Heart left ventricle (tissue), 16 donors: ENCODE measurements at places on chromosomes 6 and 20.
A peak's percentile ranks its signal among the peaks of the same experiment; 100 is the strongest.

DNA sequence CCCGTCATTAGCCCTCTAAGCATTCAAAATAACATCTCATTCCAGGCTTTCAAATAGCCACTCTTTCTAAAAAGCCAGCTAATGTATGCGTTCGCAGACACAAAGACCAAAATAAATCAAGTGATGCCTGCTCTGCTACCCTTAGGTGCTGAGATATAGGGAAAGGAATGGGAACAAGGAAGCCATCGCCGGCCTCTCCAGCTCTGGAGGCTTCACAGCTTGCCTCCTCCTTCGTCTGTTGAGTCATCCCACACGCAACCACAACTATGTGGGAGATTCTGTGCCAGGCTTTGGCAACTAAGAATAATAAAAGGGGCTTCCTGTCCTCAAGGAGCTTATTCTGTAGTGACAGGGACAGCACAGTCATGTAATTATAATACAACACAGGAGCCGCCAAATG lies 27.3 kb upstream of the SLC22A23 start:
- DNase-seq: no peak

DNA sequence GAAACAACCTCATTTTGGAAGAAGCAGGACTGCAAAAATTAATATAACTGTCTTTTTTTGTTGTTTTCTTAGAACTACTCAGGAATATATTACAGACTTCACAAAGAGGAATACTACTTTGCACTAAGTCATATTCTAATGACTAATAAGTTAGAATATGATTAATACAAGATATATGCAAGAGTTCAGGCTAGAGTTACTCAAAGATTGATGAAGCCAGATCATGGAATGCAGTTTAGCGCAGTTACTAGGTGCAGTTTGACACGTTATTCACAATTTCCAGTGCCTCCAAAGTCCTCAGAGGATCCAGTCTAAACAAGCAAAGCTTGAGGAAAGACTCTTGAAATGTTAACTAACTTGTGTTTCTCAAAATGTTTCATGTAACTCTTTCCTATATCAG lies 1.2 kb upstream of the MYCT1 start:
- no peak for DNase-seq

- DNase-seq: no peak
These were observed 16.6 kb downstream of the ZHX3 start for GRCh38 chr20:41300886-41301285.

DNA sequence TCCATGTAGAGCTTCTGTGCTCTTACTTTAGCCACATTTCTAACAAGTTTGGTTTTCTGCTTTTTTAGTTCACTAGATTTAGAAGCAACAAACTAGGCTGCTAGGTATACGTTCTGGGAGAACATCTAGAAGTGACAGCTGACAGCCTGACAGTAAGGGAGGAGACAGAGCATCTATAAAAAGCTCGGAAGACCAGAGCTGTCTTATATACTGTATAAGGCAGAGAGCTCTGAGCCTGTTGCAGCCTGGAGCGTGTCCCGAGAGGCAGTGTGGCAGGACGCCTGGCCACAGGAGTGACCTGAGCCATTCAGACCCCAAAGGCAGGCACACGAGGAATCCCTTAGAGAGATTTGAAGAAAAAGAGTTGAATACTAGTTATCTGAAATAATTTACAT lies 24.6 kb downstream of the PPP1R14C start:
- peak; percentile 51 for DNase-seq

GRCh38 chr6:156502969-156503504 lies 274.1 kb upstream of the ARID1B start:
- DNase-seq: no peak

DNA sequence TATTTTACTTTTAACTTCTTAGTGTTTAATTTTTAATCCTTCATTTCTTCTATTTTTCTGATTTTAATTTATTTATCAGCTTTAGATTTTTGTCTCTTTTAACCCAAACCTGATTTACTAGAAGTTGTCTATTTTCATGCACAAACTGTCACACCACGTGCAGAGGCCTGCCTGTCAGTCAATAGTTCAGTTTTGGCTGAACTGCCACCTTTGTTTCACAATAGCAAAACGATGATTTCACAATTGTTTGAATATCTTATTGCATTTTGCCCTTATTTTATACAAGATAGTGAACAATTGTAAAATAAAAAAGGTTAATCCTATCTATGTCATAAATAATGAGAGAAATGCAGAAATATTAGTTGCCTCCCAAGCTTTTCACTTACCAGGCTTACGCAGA lies 24.0 kb upstream of the PPP1R3G start:
- DNase-seq: no peak
